ENCODE measurements at places on chromosomes 5 and 9.

DNA sequence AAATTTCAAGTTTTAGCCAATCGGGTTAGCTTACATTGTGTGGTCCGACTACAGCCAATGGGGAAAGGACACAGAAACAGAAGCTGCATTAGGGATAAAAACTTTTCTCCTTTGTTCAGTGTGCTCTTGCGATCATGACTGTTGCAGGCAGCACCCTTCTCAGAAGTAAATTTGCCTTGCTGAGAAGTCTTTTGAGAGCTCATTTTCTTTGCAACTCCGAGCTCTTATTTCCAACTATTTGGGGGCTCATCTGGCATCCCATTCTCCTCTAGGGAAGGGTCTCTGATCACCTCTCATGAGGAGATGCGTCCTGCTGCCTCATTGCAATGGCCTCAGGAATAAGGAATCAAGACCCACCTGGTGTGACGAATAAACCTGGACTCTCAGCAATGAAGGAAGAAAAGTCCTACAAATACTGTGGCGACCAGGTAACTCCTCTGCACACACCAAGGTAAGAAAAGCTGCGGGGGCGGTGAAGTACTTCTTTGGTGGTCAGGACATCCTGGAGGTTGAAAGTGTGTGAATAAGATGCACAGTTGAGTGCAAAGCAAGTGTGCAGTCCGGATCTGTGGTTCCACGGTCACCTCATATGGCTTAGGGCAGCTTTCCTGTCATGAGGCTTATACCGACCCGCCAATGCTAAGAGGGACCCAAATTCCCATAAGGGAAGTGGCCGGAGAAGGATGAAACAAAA lies 20.4 kb downstream of the CNOT8 start:
- DNase-seq = no peak

DNA sequence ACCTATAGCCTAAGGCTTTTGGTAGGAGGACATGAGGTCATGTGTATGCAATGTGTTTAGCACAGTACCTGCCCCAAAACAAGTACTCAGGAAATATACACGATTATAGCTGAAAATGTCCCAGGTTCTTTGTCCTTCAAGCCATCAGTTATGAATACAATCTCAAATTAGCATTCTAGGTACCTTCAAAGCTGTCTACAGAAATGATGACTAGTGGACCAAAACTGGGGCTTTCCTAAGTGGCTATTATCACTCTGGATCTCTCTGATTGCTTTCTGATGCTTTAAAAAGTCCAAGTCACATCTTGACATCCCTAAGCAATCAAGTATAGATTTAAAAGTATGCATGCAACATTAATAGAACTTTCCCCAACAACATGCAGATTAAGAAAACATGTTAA lies 93.0 kb upstream of the SLIT3 start:
- no peak for DNase-seq

DNA sequence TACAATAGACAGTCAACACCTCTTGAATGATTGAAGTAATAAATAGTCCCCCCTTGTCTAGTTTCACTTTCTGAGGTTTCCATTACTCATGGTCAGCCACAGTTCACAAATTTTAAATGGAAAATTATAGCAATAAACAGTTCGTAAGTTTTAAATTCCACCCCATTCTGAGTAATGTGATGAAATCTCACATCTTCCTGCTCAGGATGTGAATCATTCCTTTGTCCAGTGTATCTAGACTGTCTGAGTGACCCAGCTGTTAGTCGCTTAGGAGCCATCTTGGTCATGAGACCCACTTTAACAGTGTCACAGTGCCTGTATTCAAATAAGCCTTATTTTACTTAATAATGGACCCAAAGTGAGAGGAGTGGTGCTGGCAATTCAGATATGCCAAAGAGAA lies 311.6 kb upstream of the PRR16 start:
- no peak for DNase-seq

DNA sequence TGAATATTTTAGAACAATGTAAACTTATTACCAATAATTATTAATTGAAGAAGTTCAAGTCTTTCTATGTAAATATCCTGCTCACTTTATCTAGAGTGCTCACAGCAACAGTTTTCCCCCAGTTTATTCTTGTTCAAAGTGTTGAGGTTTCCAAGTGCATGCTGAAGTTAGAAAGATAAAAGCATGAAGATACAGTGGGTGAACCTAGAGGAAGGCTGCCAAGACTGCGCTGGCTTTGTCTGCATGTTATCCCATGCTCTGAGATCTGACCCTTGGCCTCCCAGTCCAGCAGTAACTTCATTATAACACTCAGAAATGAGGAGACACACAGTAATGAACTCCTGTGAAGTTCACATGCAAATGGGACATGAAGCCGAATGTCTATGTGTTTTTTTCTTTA lies 76.0 kb upstream of the PIP5K1B start:
- DNase-seq = no peak

GRCh38 chr5:110851357-110851756 lies 112.5 kb downstream of the SLC25A46 start:
- DNase-seq = no peak

GRCh38 chr9:8515748-8516147 lies 716.2 kb upstream of the DMAC1 start:
- DNase-seq = no peak

DNA sequence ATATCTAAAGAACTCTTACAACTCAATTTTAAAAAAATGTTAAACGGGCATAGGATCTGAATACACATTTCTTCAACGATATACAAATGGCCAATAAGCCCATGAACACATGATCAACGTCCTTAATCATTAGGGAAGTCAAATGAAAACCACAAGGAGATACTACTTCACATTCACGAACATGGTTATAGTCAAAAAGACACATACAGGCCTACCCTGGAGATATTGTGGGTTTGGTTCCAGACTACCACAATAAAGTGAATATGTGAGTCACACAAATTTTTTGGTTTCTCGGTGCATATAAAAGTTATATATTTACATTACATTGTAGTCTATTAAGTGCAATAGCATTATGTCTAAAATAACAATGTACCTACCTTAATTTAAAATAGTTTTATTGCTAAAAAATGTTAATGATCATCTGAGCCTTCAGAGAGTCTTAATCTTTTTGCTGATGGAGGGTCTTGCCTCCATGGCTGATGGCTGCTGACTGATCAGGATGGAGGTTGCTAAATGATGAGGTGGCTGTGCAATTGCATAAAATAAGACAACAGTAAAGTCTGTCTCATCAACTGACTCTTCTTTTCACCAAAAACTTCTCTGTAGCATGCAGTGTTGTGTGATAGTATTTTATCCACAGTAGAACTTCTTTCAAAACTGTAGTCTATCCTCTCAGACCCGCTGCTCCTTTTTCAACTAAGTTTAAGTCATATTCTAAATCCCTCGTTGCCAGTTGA lies 15.1 kb downstream of the AK3 start:
- no peak for DNase-seq

DNA sequence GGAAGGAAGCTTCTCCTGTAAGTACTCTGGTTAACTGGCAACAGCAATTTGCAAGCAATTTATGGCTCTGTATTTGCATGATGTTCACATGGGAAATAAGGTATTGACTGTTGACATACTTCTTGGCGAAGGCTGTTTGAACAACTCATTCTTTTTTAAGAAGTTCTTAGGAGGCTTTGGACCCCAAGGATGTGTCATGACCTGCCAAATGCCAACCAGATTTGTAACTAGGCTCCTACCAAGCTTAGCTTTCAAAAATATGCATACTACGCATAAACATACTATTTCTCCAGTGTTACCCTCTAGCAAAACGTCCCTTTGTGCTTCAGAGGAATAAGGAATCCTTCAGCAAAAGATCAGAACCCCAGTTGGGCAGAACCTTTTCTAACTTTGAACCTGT lies 165.2 kb upstream of the MSX2 start:
- DNase-seq = no peak

DNA sequence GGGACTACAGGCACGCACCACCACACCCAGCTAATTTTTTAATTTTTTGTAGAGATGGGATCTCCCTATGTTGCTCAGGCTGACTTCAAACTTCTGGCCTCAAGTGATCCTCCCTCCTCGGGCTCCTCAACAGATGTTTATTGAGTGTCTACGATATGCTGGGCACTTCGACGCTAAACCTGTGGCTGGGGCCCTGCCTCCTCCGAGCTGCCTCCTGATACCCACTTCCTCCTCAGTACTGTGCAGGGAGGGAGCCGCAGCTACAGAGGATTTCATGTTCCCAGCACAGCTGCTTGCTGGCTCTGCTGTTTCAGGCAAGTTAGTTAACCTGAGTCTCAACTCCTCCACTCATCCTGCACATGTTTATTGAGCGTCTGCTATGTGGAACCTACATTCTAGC lies 9.6 kb downstream of the AIF1L start:
- no peak for DNase-seq

DNA sequence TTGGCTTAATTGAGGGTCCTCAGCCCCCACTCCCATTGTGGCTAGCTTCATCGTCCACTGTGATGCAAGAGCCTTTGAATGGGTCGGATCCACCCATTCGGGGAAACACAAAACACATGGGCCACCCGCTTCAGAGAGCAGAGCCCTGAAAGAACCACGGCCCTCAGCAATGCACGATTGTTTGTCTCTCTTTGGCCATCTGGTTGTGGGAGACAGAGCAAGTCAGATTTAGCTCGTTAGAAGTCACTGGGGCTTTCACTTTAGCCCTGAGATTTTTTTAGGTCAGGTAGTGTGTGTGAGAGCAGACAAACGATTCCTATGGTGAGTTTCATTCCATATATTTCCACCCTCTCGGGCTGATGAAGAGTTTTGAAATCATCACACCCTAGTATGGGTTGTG lies 12.9 kb upstream of the COL15A1 start:
- DNase-seq = no peak

GRCh38 chr5:6159832-6160430 lies 218.4 kb downstream of the MED10 start:
- no peak for DNase-seq

- DNase-seq = no peak
These were observed 44.9 kb upstream of the STXBP1 start for GRCh38 chr9:127567035-127567729.

DNA sequence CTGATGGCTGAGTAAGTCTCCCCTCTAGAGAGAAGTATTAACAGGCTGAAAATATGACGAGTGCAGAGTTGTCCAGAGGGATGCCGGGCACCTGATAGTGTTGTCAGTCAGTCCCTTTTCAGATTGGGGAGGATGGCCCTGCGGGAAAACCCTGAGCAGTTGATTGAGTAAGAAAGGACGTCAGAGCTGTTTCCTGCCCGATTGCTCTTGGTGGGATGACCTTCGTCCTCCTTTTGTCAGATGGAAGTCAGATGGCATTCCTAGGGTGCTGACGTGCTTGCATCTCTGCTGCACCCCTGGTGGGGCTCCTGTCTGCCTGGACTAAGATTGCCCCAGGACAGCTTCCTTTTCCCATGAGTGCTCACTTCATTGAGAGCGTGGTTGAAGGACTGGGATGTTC lies 9.8 kb downstream of the ZNF354B start:
- DNase-seq = no peak

DNA sequence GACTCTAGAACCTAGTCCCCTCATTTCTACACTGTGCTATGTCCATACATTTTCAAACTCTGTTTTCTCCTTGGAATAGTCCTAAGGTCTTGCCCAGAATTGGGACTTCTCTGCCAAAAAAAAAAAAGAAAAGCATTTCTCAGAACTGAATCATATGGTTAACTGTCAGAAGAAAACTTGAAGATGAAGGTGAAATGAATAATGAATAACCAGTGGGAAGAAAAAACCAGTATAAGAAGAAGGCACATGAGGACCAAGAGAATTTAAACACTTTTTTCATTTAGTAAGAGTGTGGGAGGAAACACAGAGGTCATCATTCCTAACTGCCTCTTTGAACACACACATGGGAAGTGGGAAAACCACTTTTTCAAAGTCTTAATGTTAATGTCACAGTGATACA lies 197.7 kb downstream of the PRELID2 start:
- no peak for DNase-seq

DNA sequence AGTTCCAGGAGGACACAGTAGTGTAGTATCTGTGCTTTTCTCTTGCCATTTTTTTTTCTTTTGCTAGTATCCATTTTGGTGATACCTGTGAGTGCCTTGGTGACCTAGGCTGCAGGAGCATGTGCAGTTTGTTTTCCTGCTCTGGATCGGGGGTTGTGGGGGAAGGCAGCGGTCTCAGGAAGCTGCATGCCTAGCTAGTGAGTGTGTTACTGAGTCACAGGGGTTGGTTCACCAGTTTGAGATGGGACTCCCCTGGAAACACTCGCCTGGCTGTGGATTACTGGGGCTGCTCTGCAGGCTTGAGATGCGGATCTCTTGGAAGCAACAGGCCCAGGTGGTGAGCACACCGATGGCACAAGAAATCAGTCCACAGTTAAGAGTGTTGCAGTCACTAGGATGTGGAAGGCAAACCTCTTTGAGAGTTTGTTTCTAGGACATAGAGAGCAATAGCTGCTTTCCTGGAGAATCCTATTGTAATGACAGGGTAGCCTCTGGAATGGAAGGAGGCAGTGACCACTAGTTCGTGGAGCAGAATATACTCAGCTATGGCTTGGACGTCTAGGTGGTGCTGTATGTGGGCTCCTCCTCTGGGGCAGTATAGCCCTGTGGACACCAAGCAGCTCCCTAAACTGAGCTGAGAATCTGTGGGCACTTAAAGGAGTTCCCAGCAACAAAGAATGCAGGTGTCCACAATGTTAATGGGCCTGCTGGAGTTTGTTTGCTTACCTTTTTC lies 20.0 kb upstream of the SPATA31E1 start:
- DNase-seq = no peak

All from right renal pelvis (tissue), 4 donors.